ENCODE measurements at places on chromosomes 1 and 21.

GRCh38 chr1:52518962-52519361, 33.9 kb downstream of the TUT4 start:
- no peak for DNase-seq

DNA sequence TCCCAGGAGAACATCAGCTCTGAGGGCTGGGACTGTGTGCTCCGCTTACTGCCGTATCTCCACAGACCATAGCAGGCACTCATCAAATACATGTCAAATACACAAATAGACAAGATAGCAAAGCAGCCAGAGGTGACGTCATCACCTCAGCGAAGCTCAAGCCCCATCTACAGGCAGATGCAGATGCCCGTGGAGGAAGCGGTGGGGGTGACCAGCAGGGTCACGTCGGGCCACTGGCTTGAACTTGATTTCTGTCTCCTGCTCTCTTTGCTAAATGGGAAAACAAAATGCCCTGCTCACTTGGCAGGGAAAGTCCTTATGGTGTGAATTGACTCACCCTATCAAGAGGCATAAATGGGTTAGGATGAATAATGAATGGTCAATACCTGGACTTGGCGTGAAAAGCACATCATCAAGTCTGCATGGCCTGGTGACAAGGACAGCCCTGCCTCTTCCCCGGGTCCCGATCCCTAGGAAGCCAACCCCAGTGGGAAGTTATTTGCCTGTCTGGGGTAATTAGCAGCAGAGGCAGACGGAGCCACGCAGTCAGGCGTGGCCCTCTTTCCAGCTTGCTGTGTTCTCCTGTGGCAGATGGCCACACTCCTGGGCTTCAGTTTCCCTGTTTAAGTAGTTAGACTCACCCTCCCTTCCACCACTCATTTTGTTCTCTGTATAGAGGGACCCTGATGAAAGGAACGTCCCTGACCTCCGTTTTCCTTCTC, 536.0 kb downstream of the NPHP4 start:
- no peak for DNase-seq

DNA sequence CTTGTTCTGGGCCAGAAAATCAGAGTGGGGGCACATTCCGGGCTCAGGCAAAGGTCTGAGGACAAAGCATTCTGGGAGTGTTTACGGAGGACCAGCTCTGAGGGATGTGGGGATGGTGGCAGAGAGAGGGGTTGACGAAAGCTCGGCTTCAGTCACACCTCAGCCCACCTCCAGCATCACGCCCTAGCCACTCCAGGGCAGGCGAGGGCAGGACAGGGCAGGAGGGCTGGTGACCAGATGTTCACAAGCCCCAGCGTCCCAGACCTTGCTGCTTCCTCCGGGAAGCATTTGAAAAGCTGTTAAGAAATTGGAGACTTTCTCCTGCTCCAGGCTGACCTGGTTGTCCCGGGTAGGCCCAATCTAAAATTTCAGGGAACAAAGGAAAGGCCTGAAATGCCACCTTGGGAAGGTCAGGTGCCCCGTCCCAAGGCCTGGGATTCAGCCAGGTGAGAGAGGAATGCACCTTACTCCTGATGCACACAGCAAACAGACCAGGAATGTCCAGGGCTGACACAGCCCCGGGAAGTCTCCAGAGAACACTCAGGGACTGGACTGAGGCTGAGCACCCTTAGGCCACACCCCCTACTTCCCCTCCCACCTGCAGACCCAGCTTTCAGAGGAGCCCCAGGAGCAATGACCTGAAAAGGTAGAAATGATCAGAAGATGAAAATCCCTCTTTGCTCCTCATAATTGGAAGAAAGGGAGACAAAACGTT, 71.9 kb upstream of the KLHDC7A start:
- no peak for DNase-seq

- DNase-seq: no peak
Observed at GRCh38 chr1:43893006-43893405, 40.6 kb upstream of the ARTN start.

DNA sequence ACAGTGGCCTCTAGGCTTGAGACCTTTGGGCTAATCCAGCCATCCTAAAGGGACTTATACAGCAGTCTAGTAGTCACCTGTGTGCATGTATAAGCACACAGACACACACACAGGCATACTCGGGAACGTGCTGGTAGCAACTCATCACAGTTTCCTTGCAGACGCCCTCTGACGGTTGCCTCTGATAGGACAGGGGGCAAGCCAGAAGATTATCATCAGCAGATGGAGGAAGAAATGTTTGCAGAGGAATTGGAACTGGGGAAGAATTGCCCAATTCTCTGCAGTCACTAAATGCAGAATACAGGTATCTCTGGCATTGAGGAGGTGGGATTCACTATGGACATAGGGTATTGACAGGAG, 222.2 kb downstream of the C1orf94 start:
- DNase-seq: peak; percentile 28

DNA sequence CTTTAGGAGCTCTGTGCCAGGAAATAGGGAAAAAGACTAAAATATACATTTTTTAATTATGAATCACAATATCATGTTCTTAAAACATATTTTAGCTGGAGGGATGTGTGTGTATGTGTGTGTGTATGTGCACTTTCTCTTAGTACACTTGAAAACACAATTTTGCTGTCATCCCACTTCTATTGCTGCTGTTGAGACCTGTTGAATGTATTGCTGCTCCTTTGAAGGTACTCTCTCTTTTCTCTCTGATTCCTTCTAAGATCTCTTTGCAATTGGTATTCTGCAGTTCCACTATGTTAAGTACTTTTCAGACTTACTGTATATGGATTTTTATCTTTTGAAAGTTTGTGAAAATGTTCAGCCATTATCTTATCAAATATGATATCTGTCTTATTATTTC, 43.5 kb upstream of the COG2 start:
- DNase-seq: no peak

- no peak for DNase-seq
Observed at GRCh38 chr1:63463248-63463647, 59.8 kb downstream of the ITGB3BP start.

DNA sequence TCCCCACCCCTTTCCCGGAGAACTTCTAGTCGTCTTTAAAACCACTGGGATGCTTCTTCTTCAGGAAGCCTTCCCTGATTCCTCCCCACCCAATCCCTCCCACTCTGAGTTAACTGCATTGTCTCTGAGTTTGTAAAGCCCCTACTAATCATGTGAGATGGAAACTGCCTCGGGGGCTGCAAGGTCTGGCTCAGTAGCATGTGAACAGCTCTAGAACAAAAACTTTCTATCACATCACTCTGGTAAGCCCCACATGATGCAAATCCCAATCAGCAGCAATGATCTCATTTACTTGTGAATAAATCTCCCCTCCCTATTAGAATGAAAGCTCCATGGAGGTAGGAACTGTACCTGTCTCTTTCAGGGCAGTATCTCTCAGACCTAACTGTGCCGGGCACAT, 141.0 kb upstream of the JUN start:
- DNase-seq: no peak

DNA sequence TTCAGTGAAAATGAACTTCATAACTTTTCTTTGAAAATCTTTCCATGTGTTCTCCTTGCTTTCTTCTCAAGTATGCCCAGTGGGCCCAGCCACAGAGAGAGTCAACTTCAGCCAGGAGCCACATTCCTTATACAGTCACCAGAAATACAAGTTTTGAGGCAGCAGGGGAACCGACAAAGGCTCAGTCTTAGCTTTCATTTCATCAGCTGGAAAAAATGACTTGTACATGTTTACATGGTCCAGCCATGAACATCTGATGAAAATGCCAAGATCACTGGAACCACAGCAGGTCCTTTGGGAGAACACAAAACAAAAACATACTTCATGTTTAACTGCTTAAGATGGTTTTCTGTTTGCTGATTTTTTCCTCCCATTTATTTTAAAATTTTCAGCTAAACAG, 72.5 kb downstream of the SYDE2 start:
- DNase-seq: no peak

DNA sequence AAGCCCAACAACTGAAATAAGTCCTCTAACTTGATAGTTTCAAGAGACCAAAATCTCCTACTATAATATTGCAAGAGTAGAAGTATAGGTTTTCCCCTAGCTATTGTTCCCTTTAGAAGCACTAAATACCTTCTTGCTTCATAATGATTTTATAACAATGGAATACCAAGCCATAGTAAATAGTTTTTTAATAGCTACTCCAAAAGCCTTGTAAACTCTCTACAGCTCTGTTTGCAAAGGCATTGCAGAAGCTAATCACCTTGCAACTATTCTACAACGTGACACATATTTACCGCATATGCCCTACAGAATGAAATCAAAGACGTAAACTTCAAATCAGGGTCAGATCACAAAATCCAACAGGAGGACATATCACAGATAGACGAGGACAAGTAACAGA, 451.5 kb upstream of the ZRANB2 start:
- DNase-seq: no peak

DNA sequence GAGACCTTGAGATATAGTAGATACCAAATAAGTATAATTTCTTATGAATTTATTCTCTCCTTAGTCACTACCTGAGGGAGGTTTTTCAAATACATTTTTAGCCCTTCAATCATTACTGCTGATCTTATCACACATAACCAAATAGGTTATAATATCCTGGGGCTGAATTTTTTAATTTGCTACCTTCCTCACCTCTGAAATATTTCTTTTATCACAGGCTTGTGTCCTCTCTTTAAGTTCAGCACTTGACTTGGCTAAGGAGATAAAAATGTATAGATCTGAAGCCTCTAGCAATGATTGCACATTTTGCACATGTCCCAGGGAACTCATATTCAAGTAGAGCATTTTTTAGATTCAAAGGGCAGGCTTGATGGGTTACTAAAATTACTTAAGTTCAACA, 23.1 kb downstream of the CFH start:
- DNase-seq: no peak

DNA sequence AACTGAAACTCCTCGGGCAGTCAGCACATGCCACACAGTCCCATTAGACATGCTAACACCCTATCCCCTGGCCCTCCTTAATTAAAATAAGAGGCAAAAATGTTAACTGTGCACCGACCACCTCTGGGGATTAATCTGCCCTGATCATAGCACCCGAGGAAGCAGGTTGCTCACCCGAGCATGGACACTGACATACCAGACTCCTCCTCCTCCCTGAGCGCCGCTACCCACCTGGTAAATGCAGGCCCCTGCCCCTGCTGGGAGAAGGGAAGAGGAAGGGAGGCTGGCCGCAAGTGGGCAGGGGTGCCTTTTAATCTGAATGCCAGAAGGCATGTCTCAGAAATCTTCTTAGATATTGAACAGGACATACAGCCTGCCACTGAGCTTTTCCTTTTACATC, 360.9 kb downstream of the RRAGC start:
- DNase-seq: no peak

Measured in iPS-NIHi11 (cell line).